ENCODE measurements at places on chromosomes 6 and 20. TPM values are rescaled to one million over a fixed set of nuclear protein-coding genes. Genes with fewer than 3 reads are reported as not detected.

The GPSM3 gene
- 22.1 TPM for total RNA-seq

The SLC32A1 gene
- not detected for total RNA-seq

The BCAS1 gene
- total RNA-seq: 0.86 TPM

The COL9A1 gene
- not detected for total RNA-seq

The RAMACL gene
- 2.7 TPM for total RNA-seq

The FAM184A gene
- total RNA-seq: 5.9 TPM

The CST7 gene
- 2.5 TPM for total RNA-seq

The IL17F gene
- total RNA-seq: not detected

The GTF2H4 gene
- total RNA-seq: 37.8 TPM

The CBFA2T2 gene
- 11.0 TPM for total RNA-seq

All from posterior vena cava (tissue), 2 donors.